CD4-positive, alpha-beta T cell treated with Interleukin-17A for 1 hour (primary cell): ENCODE measurements at places on chromosomes 3 and 15.

- no peak for DNase-seq
Observed at GRCh38 chr3:152155246-152156020, 113.3 kb upstream of the MBNL1 start.

DNA sequence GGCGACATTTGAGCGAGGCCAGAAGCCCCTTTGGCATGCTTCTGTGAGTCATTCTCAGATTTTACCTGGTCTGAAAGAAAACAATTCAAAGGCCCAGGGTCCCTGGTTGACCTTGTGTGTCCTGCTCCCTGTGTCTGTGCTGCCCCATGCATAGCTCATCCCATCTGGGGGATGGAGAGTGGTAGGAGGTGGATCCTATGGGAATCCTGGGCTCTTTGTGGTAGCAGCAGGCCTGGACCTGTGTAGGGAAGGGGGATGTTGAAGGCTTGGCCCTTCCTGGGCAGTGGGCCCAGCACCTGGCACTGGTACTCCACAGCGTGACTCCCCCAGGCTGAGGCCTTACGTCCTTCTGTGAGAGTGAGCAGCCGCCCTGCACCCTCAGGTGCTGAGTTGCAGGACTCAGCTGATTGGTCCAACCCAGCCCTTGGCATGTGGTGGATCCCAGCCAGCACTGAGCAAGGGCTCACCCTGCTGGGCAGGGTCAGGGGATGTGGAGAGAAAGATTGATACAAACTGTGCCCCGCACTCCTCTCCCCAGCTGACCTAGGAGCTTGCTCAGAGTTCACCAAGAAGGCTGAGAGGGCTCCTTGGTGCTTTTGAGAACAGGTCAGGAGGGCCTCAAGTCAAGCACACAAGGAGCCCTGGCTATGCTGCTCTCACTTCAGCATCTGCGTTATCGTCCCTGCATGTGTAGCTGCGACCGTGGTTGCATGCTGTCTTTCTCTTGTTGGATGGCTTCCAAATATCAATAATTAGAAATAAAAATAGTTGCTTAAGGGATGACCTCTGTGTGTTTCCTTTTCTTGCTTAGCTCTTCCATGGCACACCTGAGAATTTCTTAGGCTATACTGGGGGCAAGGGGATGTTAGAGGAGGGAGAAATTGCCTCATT is 21.4 kb upstream of the JMJD7 start:
- DNase-seq, result no peak

DNA sequence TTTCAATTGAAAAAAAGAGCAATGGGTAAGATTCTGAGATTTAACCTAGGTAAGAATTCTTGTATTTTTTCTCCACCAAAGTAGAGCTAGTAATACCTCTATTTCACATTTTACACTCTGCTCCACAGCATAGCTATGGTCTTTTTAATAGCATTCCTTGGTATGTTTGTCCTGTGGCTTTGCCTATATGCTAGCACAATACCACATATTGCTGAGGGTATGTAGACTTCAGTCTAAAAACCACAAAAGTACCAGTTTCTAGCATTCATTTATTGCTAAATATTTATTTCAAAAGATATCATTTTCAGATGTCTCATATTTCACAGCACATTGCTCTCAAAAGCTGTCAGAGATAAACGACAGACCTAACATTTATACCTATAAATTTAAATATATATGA is 18.2 kb upstream of the EOGT start:
- no peak for DNase-seq

- DNase-seq, result no peak
Observed at GRCh38 chr3:160129459-160130061, 95.7 kb upstream of the C3orf80 start.

- DNase-seq, result no peak
Observed at GRCh38 chr3:43914269-43914668, 223.5 kb downstream of the ABHD5 start.

DNA sequence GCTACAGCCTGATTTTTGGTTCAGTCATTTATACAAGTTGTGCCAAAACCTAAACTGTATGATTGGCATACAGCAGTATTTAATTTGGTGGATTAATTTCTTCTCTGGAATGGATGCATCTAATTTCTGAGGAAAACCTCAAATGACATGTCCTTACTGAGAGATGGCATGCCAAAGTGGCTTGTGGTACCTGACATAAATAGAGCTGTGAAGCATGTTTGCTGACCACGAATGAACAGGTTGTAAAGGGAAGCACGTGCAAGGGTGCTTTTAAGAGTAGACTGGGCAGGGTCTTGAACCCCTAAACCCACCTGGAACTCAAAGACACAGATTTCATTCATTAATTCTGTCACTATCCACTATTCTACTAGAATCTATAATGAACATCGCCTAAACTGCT is 77.2 kb downstream of the TP63 start:
- no peak for DNase-seq

GRCh38 chr15:65580287-65580686 is 30.6 kb downstream of the INTS14 start:
- no peak for DNase-seq

- DNase-seq, result no peak
Observed at GRCh38 chr3:191369616-191370010, 39.3 kb upstream of the UTS2B start.

DNA sequence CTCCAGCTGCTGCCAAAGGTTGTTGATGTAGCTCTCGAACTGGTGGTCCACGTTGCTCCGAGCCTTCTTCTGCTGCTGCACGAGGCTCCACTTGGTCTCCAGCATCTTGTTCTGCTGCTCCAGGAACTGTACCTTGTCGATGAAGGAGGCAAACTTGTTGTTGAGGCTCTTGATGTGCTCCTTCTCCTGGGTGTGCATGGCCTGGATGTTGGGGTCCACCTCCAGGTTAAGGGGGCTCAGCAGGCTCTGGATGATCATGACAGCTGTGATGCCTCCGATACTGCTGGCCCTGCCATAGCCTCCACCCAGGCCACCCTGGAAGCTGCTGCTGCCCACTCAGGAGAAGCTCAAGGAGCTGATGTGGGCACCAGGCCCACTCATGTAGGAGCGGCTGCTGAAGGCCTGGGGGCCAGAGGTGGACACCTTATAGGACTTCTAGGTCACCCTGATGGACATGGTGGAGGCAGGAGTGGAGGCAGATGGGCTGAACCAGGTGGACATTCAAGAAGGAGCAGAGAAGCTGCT is 14.9 kb upstream of the PSTPIP1 start:
- DNase-seq, result no peak

- DNase-seq, result no peak
Observed at GRCh38 chr15:60423537-60423936, 25.8 kb upstream of the ANXA2 start.

GRCh38 chr15:28273468-28273867 is 48.5 kb downstream of the HERC2 start:
- DNase-seq, result no peak

DNA sequence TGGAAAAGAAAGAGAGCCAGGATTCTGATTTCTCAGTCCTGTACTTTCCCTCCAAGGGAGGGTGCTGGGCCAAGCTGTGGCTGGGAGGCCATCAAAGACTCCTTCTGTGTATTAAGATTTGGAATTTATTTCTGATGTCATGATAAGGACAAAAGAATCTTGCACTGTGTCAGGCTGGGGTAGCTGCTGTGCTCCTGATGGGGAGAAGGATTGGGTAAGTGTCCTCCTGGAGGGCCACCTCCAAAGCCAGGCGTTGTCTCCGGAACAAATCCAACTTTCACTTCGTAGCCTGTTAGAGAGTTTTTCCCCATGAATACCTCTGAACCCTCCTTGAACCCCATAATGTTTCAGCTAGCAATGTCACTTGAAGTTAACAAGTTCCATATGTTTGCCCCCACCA is 29.9 kb downstream of the CLDN11 start:
- no peak for DNase-seq
